ENCODE measurements at places on chromosomes 13 and 19.
A peak's percentile ranks its signal among the peaks of the same experiment; 100 is the strongest.

GRCh38 chr13:34620862-34621261 lies 321.2 kb upstream of the NBEA start:
- DNase-seq, result no peak

DNA sequence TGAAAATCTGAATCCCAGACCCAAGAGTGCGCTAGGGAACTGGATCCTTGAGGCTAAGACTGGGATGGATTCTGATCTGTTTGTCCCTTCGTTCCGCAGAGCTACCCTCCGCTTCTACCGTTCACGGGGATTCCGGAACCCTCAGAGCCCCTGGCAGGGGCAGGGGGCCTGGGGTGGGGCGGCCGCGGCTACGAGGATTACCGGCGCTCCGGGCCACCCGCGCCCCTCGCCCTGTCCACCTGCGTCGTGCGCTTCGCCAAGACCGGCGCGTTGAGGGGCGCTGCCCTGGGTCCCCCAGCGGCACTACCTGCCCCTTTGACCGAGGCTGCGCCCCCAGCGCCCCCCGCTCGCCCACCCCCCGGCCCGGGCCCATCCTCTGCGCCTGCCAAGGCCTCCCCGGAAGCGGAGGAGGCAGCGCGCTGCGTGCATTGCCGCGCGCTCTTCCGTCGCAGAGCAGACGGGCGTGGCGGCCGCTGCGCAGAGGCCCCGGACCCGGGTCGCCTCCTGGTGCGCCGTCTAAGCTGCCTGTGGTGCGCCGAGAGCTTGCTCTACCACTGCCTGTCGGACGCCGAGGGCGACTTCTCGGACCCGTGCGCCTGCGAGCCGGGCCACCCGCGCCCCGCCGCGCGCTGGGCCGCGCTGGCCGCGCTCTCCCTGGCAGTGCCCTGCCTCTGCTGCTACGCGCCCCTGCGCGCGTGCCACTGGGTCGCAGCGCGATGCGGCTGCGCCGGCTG lies 7.1 kb downstream of the SPRED3 start:
- peak; percentile 41 for DNase-seq

GRCh38 chr19:3061182-3062161 lies 823 bp downstream of the TLE5 start:
- DNase-seq, result no peak

DNA sequence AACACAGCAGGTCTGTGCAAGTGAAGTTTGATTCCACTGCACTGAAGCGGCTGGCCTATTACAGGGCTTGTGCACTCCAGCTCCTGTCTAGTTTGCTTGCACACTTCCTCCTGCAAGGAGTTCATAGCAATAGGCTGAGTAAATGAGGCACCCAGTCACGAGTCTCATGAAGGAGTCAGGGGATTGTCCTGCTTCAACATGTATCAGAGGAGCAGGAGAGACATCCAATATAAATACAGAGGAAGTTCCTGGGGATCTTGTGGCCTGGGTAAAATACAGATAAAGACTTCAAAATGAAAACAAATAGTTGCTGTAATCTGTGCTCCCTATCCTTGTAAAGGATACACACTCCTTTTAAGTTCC lies 259.9 kb downstream of the SLITRK1 start:
- no peak for DNase-seq

DNA sequence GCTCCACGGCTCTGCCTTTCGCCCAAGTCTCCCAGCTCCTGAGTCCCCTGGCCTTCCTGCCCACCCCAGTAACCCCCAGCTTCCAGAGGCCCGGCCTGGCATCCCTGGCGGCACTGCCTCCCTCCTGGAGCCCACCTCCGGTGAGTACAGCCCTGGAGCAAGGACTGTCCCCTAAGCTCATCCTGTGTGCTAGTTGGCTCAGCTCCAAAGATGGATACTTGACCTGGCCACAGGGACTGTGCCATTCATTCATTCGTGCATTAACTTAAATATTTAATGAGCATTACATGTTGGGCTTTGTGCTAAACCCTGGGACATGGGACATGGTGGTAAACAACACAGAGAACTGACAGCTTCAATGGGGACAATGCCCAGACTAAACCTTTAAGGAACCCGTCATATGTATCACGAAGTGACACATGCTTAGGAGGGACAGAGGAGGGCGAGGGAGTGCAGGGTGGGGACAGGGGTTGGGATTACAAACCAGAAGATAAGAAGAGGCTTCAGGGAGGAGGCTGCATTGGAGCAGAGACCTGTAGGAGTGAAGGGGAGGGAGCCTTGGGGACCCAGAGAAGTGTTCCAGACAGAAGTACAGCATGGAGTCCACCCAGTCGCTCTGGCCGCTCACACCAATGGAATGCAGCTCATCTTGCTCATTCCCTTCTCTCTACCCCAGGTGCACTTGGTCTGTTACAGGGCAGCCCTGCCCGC lies 6.9 kb upstream of the OVOL3 start:
- no peak for DNase-seq

GRCh38 chr13:88136098-88136790 lies 465.1 kb downstream of the SLITRK5 start:
- DNase-seq, result no peak

- DNase-seq, result no peak
Measured at GRCh38 chr13:112107289-112107688, 40.3 kb downstream of the SOX1 start.

DNA sequence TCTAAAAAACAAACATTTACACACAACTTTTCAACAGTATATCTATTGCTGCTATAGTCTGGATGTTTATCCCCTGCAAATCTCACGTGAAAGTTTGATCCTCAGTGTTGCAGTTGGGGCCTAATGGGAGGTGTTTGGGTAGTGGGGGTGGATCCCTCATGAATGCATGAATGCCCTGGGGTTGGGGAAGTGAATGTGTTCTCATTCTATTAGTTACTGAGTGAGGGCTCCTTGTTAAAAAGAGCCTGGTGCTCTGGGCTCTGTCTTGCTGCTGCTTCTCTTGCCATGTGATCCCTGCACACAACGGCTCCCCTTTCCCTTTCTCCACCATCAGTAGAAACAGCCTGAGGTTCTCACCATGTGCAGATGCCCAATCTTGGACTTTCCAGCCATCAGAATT lies 242.7 kb upstream of the HTR2A start:
- no peak for DNase-seq

- no peak for DNase-seq
Measured at GRCh38 chr19:9953802-9954542, 17.7 kb upstream of the OLFM2 start.

- DNase-seq, result peak; percentile 57
Measured at GRCh38 chr19:52170863-52171320, 529 bp downstream of the ZNF836 start.

DNA sequence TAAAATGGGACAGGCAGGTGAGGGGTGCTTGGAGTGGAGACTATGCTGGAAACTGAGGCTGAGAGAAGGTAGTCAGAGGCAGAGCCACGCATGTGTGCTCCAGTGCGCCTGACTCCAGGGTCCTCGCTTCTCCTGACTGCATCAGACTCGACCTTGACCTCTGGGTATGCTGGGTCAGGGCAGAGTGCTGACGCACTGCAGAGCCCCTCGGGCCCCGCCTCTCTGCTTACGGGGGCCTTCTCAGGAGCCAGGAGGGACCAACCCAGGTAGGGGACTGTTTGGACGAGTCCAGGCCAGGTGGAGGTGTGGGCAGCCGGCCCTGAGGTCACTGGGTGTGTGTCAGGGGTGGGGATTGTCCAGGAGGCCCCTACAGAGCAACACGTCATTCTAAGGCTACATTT lies 22.9 kb upstream of the SLC7A10 start:
- no peak for DNase-seq

- no peak for DNase-seq
Measured at GRCh38 chr13:38752686-38753085, 65.8 kb downstream of the FREM2 start.

GRCh38 chr19:10516064-10516385 lies 1.2 kb downstream of the S1PR5 start:
- no peak for DNase-seq

DNA sequence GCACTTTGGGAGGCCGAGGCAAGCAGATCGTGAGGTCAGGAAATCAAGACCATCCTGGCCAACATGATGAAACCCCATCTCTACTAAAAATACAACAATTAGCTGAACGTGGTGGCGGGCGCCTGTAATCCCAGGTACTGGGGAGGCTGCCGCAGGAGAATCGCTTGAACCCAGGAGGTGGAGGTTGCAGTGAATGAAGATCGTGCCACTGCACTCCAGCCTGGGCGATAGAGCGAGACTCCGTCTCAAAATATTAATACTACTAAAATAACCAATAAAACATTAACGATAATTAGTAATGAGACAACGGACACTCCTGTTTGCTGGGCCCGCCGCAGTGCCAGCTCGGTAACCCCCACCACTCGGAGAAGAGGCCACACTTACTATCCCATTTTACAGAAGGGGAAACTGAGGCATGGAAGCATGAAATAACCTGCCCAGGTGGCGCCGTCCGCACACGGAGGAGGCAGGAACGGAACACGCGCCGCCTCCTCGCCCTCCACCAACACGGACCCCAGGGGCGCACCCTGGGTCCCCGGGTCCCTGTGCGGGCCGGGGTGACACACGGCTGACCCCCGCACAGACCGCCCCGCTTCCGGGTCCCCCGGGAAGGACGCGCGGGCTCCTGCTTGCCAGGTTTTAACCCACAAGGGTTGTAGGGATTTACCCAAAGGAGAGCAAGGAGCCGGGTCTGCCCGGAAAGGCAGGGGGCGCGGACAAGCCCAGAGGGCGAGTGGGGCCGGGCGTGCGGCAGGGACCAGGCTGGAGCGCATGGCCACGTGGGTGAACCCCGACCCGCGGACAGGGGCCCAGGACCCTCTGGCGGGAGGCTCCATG lies 1.6 kb downstream of the R3HDM4 start:
- peak; percentile 38 for DNase-seq

GRCh38 chr19:10001899-10002298 lies 8.4 kb downstream of the COL5A3 start:
- no peak for DNase-seq

GRCh38 chr13:111256458-111256857 lies 64.0 kb upstream of the TEX29 start:
- DNase-seq, result no peak

DNA sequence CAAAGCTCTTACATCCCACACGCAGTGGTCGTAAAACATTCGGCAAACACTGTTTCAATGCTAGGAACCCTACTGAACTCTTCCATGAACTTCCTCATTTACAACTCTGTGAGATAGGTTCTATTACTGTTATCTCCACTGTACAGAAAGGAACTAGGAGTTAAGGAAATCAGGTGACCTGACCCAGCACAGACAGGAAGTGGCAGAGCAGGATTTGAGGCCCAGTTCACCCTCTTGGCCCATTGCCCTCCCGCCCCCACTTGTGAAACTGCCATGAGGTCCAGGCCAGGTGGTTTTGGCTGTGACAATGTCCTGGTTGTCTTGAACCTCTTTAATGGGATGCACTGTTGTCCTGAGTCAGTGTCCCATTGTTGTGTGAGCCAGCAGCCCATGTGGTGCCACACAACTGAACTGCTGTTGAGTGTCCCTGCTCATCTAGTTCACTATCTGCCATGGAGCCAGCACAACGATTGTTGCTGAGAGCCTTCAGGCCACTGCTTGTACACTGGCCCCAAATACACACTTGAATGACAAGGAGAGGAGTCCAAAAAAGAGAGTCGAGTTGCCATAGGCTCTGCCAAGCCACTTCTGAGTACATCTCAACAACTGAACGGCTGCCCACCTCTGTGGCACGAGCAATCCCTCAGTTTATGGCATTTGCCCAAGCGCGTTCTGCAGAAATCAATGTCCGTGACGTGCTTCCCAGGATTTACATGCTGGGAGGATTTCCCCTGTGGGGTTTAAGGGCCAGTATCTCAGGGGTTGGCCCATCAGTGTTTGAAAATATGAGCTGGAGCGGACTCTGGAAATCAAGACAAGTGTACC lies 484.6 kb downstream of the TSHZ3 start:
- DNase-seq, result no peak

DNA sequence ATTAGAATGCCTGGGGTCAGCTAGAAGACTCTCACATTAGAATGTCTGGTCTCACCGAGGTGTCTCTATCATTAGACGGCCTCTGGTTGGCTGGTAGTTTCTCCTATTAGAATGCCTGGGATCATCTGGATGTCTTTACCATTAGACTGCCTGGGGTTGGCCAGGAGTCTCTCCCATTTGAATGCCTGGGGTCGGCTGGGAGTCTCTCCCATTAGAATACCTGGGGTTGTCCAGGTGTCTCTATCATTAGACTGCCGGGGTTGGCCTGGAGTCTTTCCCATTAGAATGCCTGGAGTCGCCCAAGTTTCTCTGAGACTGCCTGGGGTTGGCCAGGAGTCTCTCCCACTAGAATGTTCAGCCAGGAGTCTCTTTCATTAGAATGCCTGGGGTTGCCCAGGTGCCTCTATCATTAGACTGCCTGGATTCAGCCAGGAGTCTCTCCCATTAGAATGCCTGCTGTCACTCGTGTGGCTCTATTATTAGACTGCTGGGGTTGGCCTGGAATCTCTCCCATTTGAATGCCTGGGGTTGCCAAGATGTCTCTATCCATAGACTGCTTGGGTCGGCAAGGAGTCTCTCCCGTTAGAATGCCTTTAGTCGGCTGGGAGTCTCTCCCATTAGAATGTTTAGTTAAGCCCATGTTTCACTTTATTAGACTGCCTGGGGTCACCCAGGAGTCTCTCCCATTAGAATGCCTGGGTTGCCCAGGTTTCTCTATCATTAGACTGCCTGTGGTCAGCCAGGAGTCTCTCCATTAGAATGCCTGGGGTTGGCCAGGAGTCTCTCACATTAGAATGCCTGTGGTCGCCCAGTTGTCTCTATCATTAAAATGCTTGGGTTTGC lies 1467.8 kb downstream of the UQCRFS1 start:
- DNase-seq, result no peak

- no peak for DNase-seq
Measured at GRCh38 chr13:50898338-50898737, 11.3 kb upstream of the RNASEH2B start.

GRCh38 chr13:26095846-26096610 lies 44.2 kb upstream of the SHISA2 start:
- DNase-seq, result no peak

- DNase-seq, result no peak
Measured at GRCh38 chr19:55255618-55256423, 3.0 kb downstream of the PPP6R1 start.
